Thoracic aorta (tissue), 2 donors: ENCODE measurements at places on chromosomes 3 and 15. TPM values are rescaled to one million over a fixed set of nuclear protein-coding genes. Genes with fewer than 3 reads are reported as not detected.

Gene GOLGA8S
- 0.42 TPM for total RNA-seq

Gene CHRM5
- not detected for total RNA-seq

Gene ERICH6
- total RNA-seq = not detected

Gene ALDH1A3
- total RNA-seq = 21.8 TPM

Gene CISH
- 4.1 TPM for total RNA-seq

Gene SERPINI2
- total RNA-seq = not detected

Gene AGBL1
- not detected for total RNA-seq

Gene LMCD1
- 813 TPM for total RNA-seq

- H3K36me3 ChIP-seq = no peaks in the 10 kb centered on the region
- no peak for DNase-seq
- H3K27me3 ChIP-seq = no peaks in the 10 kb centered on the region
- peaks cover 16% of the 10 kb centered on the region for H3K4me1 ChIP-seq
Measured at GRCh38 chr3:25000971-25001591, 427.0 kb upstream of the RARB start.

- H3K4me3 ChIP-seq = no peak overlapping the region
- H3K27me3 ChIP-seq = no peaks in the 10 kb centered on the region
- H3K4me1 ChIP-seq = no peaks in the 10 kb centered on the region
- H3K36me3 ChIP-seq = no peaks in the 10 kb centered on the region
- H3K27ac ChIP-seq = no peak overlapping the region
Measured at GRCh38 chr15:46297766-46298165, 662.9 kb downstream of the SQOR start.

DNA sequence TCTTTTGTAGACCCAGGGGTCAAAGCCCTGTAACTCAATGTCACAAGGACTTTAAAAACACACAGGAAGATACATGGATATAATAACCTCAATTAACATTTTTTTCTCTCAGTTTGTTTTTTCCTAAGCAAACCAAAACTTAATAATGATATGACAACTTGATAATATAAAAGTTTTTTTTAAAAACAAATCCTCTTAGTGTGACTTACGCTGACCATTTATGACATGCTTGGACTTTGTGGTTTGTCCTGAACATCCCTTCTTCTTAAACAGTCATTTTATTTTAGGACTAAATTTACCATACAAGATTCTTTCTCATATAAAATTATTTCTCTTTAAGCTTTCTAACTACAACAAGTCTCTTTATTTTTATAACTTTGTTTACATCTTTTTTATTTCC is 25.4 kb upstream of the FAM3D start:
- H3K27ac ChIP-seq = no peak overlapping the region
- H3K4me1 ChIP-seq = no peaks in the 10 kb centered on the region
- no peak for DNase-seq
- no peaks in the 10 kb centered on the region for H3K36me3 ChIP-seq
- H3K27me3 ChIP-seq = no peaks in the 10 kb centered on the region

GRCh38 chr3:188339410-188340295 is 185.7 kb downstream of the LPP start:
- no peak for DNase-seq
- peak overlapping the region; percentile 38 for H3K27ac ChIP-seq
- H3K36me3 ChIP-seq = no peaks in the 10 kb centered on the region
- no peaks in the 10 kb centered on the region for H3K27me3 ChIP-seq
- H3K4me1 ChIP-seq = peaks cover 37% of the 10 kb centered on the region

DNA sequence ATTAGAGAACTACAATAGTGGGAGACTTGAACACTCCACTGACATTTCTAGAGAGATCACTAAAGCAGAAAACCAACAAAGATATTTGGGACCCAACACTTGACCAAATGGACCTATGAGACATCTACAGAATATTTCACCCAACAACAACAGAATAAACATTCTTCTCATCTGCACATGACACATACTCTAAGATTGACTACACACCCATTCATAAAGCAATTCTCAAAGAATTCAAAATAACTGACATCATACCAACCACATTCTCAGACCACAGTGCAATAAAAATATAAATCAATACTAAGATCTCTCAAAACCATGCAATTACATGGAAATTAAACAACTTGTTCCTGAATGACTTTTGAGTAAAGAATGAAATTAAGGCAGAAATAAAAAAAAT is 473.7 kb downstream of the LPP start:
- no peaks in the 10 kb centered on the region for H3K36me3 ChIP-seq
- DNase-seq = no peak
- no peaks in the 10 kb centered on the region for H3K27me3 ChIP-seq
- H3K27ac ChIP-seq = peak overlapping the region; percentile 51

DNA sequence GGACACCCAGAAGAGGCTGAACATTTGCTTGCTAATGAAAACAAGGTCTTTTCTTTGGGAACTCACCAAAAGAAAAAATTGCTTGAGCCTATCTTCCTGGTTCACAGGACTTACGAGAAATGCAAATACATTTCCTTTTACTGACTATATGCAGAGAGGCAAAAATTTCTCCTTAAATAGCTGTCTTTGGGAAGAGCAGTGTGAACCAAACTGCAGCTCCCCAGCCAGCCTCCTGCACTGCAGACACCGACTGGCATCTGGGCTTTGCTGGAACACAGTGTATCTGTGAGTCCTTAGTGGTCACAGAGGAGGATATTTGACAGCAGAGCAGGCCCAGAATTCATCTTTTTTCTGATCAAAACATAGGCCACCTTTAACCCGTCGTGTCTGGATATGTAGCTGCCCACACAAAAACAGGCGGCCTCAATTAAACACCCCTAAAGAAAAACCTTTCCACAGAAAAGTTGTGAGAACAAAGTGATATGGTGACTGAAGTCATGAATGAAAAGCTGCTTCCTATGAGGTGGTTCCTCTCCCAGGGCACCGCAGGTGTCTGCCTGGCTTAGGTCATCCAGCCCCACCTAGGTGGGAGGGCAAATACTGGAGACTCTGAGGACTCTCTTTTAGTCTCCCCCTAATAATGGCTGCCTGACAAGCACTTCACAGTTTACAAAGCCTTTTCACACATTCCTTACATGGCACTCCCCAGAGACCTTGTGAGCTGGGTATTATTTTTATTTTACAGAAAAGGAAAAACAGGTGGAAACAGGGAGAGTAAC is 46.1 kb upstream of the TMEM158 start:
- no peaks in the 10 kb centered on the region for H3K4me1 ChIP-seq
- DNase-seq = no peak
- H3K27me3 ChIP-seq = no peaks in the 10 kb centered on the region
- H3K27ac ChIP-seq = no peak overlapping the region

- H3K4me1 ChIP-seq = no peaks in the 10 kb centered on the region
- no peaks in the 10 kb centered on the region for H3K27me3 ChIP-seq
- no peak for DNase-seq
- no peaks in the 10 kb centered on the region for H3K36me3 ChIP-seq
- H3K4me3 ChIP-seq = no peak overlapping the region
Measured at GRCh38 chr3:38582941-38583645, 66.4 kb downstream of the SCN5A start.

- H3K36me3 ChIP-seq = no peaks in the 10 kb centered on the region
- H3K27me3 ChIP-seq = no peaks in the 10 kb centered on the region
- no peak overlapping the region for H3K4me3 ChIP-seq
Measured at GRCh38 chr3:130389743-130390478, 44.4 kb downstream of the COL6A5 start.

DNA sequence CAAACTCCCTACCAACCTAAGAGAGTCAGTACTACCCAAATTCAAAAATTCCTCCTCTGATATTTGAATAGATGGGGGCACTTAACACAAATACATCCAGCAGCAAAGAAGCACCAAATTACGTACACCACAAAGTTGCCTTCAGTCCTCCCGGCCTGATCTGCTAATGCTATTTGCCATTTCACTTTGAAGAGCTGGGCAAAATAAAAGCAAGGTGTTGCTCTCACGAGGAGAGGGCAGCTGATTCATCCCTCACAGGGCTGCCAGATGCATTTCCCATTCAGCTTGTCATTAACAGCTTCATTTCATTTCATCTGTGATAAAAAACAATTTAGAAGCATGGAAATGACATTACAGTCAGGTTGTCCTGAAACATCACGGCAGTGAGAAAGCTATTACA is 283.4 kb upstream of the VEPH1 start:
- H3K4me3 ChIP-seq = no peak overlapping the region
- no peaks in the 10 kb centered on the region for H3K27me3 ChIP-seq
- H3K27ac ChIP-seq = peak overlapping the region; percentile 22
- DNase-seq = no peak
- H3K36me3 ChIP-seq = no peaks in the 10 kb centered on the region
- H3K4me1 ChIP-seq = peaks cover 21% of the 10 kb centered on the region

DNA sequence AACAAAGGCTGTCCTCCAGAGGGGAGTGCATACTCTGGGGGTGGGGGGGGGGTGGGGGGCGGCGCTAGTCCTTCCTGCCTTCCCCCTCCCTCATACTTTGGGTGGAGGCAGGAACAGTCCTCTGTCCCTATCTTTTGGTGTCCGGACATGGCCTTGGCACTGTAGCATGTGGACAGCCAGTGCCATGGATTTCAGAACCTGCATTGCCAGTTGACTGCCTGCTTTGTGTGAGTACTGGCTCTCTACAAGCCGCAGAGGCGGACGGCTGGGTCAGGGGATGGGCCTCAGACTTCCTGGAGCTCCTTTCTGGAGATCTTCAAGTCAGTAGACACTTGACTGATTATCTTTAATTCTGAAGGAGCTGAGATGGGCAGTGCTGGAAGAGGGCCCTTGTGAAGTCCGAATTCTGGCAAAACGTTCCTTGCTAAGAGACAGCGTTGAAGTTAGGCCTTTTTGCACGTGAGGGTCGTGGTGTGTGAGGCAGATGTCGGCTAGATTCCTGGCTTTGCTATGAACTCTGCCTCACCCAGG is 2.5 kb downstream of the CLDN11 start:
- peaks cover 12% of the 10 kb centered on the region for H3K4me1 ChIP-seq
- H3K36me3 ChIP-seq = no peaks in the 10 kb centered on the region
- no peak overlapping the region for H3K4me3 ChIP-seq
- H3K27me3 ChIP-seq = no peaks in the 10 kb centered on the region

GRCh38 chr3:120022729-120023128 is 71.5 kb downstream of the GSK3B start:
- no peak overlapping the region for H3K27ac ChIP-seq
- H3K27me3 ChIP-seq = no peaks in the 10 kb centered on the region
- no peaks in the 10 kb centered on the region for H3K4me1 ChIP-seq
- DNase-seq = no peak
